Left renal pelvis (tissue), 4 donors: ENCODE measurements at places on chromosomes 2 and 18.

DNA sequence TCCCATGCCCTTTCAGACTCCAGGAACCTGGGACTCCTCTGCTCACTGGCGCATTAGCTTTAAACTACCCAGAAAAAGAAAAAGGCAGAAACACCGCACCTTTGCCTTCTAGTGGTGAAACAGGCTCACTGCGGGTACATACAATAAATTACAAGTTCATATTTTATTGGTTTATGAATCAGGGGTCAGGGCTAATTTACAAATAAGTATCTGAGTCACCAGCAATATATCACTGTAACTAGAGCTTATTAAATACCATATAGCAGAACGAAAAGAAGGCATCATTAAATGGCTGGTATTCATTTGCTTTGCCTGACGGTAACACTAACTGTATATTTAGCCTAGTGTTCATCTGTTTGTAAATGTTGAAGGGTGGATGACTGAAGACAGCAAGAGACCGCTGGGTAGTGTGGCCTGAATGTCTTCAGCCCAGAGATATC, 26.9 kb upstream of the DTNB start:
- no peak for DNase-seq

DNA sequence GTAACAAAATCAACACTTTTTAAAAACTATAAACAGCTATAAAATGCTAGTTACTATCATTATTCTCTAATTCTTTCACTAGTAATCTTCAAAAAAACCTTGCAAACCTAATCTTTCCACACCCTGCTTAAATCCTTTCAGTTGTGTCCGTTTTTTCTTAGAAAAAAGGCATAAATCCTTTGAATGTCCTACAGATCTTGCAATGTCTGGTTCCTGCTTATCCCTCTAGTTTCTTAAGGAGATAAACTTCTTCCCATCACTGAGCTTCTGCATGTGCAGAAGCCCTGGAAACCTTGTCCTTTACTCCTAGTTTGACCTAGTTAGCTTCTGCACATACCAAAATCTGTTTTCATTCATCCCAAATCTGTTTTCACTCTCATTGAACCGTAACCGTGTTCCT, 1.3 kb upstream of the PNO1 start:
- no peak for DNase-seq

DNA sequence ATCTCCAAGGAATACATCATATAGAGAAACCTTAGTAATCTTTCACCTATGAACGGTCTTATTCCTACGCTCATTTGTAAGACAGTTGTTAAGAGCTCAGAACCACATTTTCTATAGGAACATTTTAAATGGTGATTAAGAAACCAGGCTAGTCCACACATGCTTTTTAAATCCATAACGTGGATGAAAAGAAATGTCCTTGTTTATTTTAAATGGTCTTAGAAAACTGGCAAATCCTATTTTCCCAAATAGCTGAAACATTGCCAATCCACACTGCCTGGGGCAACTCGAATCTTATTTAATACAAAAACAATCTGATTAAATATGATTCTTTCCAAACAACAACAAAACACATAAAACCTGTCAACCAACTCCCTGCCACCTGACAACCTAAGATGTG, 23.7 kb downstream of the METTL8 start:
- DNase-seq: no peak

DNA sequence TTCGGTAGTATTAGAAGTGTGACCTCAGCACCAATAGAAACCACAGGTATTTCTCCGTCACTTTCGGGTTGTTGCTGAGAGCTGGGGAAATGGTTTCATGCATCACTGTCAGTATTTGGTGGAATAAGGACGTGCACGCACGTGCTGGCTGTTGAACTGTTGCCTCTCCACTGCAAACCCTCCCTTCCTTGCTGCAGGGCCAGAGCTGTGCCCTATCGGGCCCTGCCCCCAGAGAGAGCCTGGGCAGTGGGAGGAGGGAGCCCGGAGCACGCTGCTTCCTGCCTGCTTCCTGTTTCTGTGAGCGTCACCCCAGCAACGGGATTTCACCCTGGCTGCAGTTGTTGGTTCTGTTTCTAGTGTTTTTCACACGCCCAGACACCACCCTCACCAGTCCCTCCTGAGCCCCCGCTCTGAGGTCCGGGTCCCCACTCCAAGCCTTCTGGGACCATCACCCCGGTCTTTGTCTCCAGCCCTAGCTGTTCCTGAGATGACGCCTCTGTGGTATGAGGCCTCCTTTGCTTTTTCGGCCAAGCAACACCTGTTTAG, 47.4 kb downstream of the LRRFIP1 start:
- no peak for DNase-seq

GRCh38 chr2:28534817-28535216, 39.0 kb downstream of the PLB1 start:
- no peak for DNase-seq

GRCh38 chr2:169670215-169670651, 24.0 kb downstream of the CFAP210 start:
- no peak for DNase-seq

DNA sequence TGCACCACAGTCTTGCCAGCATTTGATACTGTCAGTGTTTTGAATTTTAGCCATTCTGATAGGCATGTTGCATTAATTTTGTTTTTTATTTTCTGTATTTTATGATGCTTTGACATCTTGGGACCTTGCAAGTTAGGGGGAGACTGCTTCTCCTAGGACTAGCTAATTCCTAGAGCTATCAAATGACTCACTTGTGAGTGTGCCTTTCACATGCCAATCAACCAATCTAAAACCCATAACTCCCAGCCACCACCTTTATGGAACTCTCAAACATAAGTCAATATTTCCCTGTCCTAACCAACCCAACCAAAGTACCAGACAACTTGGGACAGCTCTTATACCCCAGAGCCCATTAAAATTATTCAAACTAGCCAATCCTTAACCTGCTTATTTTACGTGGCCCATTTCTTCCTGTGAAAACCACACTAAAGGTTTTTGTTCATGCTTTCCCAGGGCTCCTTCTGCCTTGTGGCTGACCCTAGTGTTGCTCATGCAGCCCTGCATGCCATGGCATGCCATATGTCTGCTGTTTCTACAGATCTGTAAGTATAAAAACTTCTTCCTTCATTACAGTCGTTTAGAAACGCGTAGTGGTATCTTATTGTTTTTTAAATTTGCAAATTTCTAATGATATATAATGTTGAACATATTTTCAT, 230.1 kb downstream of the GPD2 start:
- DNase-seq: no peak

GRCh38 chr2:121037480-121037879, 247.5 kb downstream of the TFCP2L1 start:
- no peak for DNase-seq

DNA sequence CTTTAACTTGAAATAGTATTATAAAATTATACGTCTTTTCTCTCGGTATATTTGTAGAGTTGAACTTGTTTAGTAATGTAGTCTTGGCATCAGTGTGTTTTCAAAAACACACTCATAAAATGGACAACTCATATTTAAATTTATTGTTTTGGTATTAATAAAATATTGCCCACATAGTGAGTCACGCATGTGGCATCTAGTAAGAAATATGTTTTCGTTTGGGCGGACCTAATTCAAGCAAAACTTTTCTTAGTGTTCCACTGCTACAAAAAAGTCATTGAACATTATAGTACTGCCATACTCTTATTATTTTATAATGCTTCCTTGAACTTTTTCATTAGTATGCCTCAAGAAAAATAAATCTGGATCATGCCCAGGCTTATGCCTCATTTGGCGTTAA, 31.1 kb upstream of the FAM237A start:
- no peak for DNase-seq

DNA sequence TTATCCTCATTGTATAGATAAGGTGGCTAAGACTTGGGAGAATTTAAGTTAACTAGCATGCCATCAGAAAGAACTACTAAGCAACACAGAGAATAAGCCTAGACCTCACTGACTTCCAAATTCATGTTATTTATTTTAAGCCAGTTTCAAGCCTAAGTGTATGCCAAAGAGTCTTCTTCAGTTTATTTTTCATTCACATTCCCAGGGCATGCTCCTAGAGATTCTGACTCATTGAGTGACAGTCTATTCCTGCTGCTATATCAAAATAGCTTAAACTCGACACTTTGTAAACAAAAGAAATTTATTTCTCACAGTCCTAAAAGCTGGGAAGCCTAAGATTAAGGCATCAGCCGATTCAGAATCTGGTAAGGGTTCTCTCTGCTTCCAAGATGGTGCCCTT, 467.1 kb downstream of the MBD2 start:
- DNase-seq: no peak

- DNase-seq: no peak
Observed at GRCh38 chr2:140808820-140809219, 1322.0 kb downstream of the LRP1B start.

- no peak for DNase-seq
Observed at GRCh38 chr18:24875777-24876176, 415.3 kb downstream of the HRH4 start.

GRCh38 chr2:151138507-151138906, 123.2 kb downstream of the RBM43 start:
- no peak for DNase-seq

DNA sequence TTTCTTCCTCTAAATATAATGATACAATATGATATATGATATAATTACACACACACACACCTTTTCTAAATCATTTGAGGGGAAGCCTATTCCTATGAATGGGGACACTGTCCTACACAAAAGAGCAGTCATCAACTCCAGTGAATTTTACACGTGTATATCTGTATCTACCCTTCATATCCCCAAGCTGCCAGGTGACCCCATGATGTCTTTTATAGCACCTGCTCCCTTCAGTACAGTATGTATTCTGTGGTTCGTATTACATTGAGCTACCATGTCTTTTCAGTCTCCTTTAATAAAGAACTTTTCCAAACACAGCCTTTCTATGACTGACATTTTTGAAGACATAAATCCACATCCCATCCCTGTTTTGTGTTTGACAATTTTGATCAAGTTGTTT, 19.0 kb downstream of the TBC1D8 start:
- DNase-seq: no peak

DNA sequence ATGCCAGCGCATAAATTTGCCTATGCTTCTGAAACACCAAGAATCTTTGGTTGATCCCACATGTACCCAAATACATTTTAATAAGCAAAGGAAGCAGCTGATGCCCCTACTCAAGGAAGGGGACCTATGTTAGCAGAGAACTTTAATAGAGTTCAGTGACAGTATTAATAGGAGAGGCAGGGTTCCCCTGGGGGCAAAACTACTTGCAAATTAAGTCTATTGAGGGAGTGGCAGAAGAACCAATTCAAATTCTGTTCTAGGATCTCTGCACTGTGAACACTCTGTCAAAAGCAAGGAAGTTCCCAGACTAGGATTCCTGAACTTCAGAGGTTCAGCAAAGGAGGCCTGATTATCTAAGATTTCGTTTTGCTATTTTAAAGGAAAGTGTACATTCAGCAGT, 47.5 kb downstream of the EPB41L3 start:
- no peak for DNase-seq
